ENCODE measurements at places on chromosomes 2 and 18.
A peak's percentile ranks its signal among the peaks of the same experiment; 100 is the strongest.

DNA sequence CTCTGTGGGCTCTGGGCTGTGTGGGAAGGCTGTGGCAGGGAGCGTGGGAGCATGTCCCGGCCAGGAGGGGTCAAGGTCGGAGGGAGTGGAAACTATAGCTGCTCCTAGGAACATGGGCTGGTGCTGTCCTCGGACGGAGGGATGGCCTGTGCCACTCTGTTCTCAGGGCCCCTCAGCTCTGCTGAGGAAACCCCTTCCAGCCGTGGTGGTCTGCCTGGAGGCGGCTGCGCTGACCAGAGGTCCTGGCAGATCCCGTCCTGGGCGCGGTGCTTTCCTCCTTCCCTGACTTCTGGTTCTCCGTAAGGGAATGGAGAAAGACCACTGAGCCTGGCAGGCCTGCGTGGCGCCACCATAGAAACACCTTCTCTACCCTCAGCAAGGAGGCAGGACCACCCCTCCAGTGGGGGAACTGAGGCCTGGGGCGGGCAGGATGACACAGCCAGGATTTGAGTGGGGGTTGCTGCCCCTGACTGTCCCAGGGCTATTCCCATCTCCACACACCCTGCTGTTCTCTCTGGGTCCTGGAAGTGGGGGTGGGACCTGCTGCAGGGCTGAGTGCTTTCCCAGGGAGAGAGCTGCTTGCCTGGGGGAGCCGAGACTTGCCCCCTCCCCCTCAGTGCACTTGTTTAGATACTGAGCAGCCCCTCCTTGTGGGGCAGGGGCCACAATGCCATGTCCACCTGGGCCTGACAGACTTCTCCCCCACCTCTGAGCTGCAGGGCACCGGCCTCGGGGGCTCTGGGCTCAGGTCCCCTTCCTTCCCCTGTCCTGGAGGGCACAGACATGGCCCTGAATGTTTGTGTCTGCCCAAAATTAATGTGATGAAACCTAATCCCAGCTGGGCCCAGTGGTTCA, 301.0 kb upstream of the HS6ST1 start:
- DNase-seq, result no peak

DNA sequence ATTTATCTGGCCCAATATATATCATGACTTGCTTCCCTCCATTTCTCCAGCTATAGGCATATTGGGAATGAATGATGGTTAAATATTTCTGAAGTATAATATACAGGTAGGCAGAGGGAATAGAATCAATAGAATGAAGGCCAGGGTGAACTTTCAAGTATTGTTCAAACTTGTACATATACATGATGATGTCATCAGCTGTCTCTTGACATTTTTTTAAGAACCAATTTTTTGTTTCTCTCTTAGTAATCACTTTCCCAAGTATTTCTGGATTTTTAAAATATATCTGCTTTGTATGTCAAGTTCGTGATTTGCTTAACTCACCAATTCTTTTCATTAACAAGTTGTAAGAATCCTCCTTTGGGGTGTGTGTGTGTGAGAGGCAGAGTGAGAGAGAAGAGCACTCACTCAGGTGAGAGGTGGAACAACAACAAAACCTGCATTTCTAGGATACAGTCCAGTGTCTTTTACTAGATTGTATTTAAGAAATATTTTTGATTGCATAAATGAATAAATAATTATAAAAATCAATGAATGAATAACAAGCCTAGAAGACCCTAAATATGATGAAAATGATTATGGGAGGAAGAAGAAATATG, 1239.1 kb downstream of the LRP1B start:
- no peak for DNase-seq

DNA sequence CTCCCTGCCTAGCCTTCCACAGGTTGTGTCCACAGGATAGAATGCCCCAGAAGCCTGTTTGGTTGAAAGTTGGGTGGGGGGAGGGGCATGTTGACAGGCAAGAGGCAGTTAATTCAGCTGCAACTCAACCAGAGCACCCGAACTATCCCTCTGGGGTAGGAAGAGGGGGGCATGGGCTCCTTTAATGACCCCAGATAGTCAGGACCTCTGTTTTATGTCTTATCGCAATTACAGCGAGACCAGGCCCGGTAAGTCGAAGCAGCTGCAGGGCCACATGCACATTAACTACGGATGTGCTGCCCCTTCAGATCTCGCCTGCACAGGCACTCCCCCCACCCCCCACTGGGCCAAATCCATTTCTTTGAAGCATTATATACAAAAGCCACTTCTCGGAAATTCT, 363.8 kb upstream of the HNRNPA3 start:
- DNase-seq, result no peak

- DNase-seq, result no peak
Observed at GRCh38 chr2:69931832-69932595, 17.1 kb downstream of the MXD1 start.

DNA sequence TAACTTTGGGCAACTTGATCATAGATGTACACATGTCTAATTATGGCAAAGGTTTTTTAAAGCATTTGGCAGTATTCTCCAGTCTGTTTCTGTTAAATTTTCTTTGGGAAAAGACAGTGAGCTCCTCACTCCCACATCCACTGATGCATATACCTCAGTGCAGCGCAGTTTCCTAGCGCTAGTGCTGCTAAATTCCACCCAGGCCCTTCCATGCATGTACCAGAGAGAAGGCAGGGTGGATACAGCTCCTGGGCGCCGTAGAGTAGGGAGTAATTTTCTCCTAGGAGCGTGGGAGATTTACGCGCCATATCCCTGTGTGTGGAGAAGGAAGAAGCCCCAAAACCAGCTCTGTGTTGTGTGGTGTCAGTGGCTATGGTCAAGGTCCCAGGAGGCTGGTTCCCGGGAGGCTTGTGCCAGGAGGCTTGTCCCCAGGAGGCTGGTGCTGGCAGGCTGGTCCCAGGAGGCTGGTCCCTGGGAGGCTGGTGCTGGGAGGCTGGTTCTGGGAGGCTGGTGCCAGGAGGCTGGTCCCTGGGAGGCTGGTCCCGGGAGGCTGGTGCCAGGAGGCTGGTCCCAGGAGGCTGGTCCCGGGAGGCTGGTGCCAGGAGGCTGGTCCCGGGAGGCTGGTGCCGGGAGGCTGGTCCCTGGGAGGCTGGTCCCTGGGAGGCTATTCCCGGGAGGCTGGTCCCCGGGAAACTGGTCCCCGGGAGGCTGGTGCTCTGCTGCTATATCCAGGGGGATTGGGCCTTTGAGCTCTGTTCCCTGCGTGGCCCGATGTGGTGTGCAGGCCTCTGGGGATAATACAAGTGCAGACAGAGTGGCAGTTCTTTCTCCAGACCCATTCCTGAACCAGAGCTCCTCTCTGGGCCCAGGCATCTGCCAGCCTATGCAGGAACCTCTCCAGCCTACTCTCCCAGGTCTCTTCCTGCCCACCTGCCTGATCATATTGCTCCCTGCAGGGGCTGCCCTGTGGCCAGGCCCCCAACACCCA, 161.2 kb downstream of the SEPTIN10 start:
- DNase-seq, result no peak

GRCh38 chr2:71782323-71782722, 329.0 kb downstream of the DYSF start:
- no peak for DNase-seq

DNA sequence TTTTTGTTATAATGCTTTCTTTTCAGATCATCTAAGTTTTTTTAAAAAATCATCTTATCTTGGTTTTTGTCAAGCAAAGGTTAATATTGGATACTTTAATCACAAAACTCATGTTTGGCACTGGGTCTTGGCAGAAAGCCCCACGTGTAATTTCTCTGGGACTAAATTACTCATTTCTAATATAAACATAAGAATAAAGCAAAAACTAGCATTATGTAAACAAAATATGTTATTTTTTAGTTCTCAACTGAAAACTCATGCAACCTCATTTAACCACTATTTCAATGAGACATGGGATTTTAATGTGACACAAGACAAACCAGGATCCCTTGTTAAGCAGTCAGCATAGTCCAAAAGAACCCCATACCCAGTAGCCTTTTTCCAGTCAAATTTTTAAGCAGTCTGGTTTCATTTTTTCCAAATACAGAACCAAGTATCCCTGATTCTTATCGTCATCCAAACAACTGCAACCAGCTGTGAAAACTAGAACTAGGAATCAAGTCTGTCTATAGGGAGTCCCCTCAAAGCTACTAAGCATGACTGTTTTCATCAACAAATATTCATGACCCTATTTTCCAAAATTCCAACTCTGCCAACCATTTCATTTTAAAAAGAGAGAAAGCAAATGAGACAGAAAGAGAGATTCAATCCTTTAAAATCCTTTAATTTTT, 27.1 kb downstream of the PID1 start:
- DNase-seq, result no peak

DNA sequence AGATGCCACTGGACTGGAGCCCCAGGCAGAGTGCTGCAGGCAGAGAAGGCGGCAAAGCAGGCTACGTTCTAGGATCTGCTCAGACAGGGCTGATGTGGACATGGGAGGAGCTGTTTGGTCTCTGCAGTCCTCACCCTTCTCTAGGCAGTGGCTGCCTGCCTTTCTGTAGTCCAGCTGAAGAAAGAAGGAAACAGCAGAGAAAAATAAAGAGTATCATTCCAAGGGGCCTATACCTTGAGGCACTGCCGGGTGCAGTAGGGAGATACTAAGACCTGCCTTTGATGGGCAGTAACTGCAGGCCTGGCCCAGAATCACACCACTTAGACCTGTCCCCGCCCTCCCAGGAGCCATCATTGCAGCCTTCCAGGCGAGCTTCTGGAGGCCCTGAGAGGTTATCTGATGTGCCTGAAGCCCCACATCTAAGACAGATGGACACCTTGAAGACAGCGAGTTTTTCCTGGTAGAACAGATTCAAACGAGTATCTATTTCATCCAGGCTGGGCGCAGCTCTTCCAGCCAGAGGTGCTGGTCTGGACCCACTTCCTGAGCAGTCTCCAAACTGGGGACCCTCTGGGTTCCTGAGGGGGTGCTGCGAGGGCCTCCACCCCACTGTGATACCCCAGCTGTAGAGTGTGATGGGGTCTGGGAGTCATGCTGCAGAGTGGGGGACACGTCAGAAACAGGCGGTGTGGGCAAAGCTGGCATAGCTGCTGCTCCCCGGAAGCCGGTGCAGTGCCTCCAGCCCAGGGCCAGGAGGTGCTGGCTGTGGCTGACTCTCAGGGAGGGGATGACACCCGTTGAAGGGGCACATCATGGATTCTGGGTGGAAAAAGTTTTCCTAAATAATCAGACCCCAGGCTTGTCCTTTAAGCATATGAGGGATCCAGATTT, 87.3 kb upstream of the OTOS start:
- DNase-seq, result no peak

DNA sequence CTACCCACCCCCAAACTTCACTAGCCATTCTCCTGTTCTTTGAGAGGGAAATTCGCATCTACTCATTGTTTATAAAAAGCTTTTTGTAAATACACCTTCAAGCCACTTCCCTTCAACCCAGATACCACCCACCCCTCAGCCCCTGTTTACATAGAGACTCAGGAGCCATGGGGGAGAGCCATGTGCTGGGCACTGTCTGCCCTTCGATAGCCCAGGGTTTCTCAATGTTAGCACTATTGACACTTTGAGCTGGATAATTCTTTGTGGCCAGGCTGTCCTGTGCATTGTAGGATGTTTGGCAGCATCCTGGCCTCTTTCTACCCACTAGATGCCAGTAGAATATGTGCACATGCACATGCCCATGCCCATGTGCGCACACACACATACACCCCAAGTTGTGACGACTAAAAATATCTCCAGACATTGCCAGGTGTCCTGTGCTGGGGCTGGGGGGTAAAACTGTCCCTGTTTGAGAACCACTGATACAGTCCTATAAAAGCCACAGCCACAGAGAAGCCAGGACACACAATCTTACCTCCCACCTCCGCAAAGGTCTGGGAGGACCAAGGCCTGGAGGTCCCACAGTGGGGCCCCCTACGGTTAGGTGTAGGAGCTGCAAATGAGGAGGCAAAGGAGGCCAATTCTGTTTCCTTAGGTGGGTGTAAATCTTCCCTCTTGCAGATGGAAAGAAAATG, 44.5 kb upstream of the ASPRV1 start:
- no peak for DNase-seq

- DNase-seq, result no peak
Observed at GRCh38 chr2:113822087-113822815, 65.8 kb upstream of the SLC35F5 start.

DNA sequence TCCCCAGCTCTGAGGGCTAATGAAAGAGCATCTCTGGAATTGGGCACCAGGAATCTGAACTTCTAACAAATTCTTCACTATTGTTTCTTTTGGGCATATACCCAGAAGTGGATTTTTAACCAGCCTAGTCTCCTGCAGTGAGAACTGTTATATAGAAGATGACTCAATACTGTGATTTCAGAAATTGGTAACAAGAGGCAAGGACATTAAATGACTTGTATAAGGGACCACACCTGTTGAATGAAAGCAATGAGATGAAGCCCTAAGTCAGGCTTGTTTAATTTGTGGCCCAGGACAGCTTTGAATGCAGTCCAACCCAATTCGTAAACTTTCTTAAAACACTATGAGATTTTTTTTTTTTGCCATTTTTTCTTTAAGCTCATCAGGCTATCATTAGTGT, 57.9 kb downstream of the EPC2 start:
- DNase-seq, result no peak

GRCh38 chr2:168460571-168460970, 4.5 kb downstream of the CERS6 start:
- no peak for DNase-seq

- peak; percentile 19 for DNase-seq
Observed at GRCh38 chr2:177983183-177983788, 89.3 kb downstream of the PDE11A start.

- no peak for DNase-seq
Observed at GRCh38 chr2:174965992-174966744, 39.0 kb downstream of the CHN1 start.

DNA sequence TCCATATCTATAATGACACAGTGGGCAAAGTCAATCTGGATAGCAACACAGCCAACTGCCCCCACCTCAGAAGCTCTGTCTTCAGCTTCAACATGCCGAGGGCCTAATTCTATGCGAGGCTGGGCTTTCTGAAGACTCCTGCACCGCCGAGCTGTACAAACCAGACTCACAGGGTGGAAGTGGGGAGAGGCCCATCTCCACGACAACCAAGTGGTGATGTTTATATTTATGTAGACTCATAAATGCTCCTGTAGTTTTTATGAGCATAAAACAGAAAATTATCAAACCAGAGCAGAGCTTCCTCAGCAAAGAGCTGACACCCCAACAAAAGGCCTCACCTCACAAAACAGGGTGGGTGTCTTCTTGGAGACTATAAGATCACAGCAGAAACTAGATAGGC, 77.0 kb upstream of the LGALSL start:
- no peak for DNase-seq

- DNase-seq, result no peak
Observed at GRCh38 chr18:23879126-23879525, 135.4 kb upstream of the TTC39C start.

- no peak for DNase-seq
Observed at GRCh38 chr2:207122651-207123334, 43.0 kb downstream of the KLF7 start.

GRCh38 chr2:112597537-112598322, 13.3 kb downstream of the CHCHD5 start:
- DNase-seq, result no peak

GRCh38 chr18:58537272-58538038, 91.4 kb downstream of the ALPK2 start:
- DNase-seq, result no peak

DNA sequence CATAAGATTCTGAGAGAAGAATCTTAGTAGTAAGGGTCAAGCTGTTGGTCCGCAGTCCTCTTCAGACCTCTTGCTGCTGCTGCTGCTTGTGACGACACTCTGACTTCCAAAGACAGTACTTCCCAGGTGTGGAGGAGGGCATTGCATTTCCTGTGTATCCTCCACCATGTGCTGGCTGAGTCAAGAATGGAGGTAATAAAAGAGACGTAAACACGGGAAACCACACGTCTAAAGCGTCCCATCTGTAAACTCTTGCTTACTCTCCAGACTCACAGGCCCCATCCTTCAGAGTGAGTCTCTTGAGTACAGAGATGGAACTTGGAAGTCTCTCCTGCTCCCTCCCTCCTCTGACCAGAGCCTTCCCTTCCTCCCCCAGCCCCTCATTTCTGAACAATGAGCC, 25.6 kb downstream of the KLHL29 start:
- peak; percentile 65 for DNase-seq
